ENCODE measurements at places on chromosomes 4 and X. TPM values are rescaled to one million over a fixed set of nuclear protein-coding genes. Genes with fewer than 3 reads are reported as not detected.

DNA sequence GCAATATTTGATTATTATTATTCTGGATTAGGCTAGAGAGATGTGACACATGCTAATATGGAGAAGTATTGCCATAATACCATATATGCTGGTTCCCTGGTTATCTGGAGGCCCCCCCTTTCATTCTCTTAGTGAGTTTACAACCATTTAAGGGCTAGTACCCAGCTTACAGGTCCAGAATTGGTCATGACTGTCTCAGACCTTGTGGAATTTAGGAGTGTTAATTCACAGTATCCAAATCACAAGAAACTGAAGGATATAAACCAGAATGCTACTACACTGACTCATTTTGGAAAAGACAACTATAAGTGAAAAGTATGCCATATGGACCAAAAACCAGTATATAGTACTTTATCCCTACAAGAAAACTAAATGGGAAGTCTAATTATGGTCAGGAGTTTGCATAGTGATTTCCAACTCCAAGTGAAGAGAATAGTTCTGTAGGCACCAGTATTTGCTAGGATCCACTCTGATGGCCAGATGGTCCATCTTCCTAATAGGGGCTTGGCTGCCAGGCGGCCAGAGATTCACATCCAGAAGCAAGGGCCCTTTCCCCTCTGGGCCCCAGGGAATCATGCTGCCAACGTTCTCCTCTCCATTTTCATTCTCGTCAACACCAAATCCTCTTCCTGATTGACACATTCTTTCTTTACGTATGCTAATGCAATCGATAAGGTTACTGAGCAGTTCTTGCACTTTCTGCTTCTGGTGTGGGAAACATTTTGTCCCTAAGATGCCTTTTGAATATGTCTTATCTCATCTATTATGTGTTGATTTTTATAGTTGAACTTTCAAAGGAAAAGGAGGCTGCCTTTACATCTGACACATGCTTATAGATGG lies 123.6 kb downstream of the SHROOM3 start:
- no peaks in the 10 kb centered on the region for H3K27me3 ChIP-seq
- no peaks in the 10 kb centered on the region for H3K36me3 ChIP-seq
- H3K4me3 ChIP-seq: no peak overlapping the region
- H3K4me1 ChIP-seq: peaks cover 40% of the 10 kb centered on the region

GRCh38 chrX:24231641-24232179 lies 82.2 kb downstream of the SUPT20HL2 start:
- H3K4me1 ChIP-seq: peaks cover 30% of the 10 kb centered on the region
- DNase-seq: no peak
- peak overlapping the region; percentile 75 for H3K27ac ChIP-seq
- no peaks in the 10 kb centered on the region for H3K36me3 ChIP-seq
- no peak overlapping the region for H3K4me3 ChIP-seq

GRCh38 chrX:115564243-115564642 lies 3.3 kb downstream of the PLS3 start:
- peak overlapping the region; percentile 99 for H3K27ac ChIP-seq
- H3K36me3 ChIP-seq: peaks cover 29% of the 10 kb centered on the region
- peaks cover 69% of the 10 kb centered on the region for H3K4me1 ChIP-seq
- no peaks in the 10 kb centered on the region for H3K27me3 ChIP-seq
- no peak for DNase-seq

- peaks cover 23% of the 10 kb centered on the region for H3K4me1 ChIP-seq
- peak within 1 kb of the TSS; percentile 94 for H3K27ac ChIP-seq
- H3K4me3 ChIP-seq: peak within 1 kb of the TSS; percentile 83
- DNase-seq: no peak
- H3K36me3 ChIP-seq: peaks cover 19% of the 10 kb centered on the region
- H3K27me3 ChIP-seq: no peaks in the 10 kb centered on the region
Measured at GRCh38 chr4:185396724-185397385, at the start of gene ANKRD37. Gene ANKRD37, plus strand, starts transcription at chr4:185396841. Its CDS starts 83 bp downstream, at chr4:185396924.

DNA sequence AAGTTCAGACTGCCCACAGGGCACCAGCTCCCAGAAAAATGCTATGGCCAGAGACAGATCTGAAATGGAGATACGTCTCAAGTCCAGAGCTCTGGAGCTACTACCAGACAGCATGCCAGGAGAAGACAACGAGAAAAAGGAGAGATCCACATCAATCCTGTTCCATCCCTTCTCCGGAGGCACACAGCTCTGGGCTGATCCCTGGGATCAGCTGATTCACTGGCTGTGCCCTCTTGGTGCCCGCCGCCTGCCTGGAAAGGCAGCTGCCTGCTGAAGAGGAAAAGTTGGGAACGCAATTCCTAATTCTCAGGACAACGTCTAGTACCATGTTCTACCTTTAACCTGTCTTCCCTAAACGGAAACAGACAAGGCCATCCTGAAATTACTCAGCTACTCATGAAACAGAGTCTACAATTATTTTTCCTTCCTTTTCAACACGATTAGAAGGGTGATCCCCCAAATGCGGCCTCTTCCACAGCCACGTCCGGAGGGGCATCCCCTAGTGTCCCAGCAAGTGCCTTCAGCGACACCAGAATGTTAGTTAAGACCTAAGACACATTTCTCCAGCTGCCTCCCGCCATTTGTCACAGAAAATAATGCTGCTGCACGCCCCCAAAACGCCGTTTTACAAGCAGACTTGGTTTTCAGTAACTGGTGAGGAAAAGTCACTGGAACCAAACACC lies 2.4 kb downstream of the ZFYVE28 start:
- H3K27ac ChIP-seq: no peak overlapping the region
- peaks cover 38% of the 10 kb centered on the region for H3K4me1 ChIP-seq

DNA sequence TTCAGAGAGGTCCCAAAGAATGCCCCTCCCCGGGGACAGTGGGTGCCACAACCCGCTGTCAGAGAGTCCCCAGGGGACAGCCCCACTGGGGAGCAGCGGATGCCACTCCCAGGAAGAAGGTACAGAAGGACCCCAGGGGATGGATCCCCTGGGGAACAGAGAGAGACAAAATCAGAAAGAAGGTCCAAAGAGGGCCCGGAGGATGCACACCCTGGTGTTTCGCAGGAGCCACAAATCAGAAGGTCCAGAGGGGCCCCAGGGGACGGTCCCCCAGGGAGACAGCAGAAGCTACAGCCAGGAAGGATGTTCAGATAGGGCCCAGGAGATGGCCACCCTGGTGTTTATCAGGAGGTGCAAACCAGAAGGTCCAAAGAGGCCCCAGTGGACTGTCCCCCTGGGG lies 1.4 kb downstream of the TEX13D start:
- H3K27ac ChIP-seq: no peak overlapping the region
- peaks cover 3% of the 10 kb centered on the region for H3K27me3 ChIP-seq
- DNase-seq: no peak
- no peak overlapping the region for H3K4me3 ChIP-seq

DNA sequence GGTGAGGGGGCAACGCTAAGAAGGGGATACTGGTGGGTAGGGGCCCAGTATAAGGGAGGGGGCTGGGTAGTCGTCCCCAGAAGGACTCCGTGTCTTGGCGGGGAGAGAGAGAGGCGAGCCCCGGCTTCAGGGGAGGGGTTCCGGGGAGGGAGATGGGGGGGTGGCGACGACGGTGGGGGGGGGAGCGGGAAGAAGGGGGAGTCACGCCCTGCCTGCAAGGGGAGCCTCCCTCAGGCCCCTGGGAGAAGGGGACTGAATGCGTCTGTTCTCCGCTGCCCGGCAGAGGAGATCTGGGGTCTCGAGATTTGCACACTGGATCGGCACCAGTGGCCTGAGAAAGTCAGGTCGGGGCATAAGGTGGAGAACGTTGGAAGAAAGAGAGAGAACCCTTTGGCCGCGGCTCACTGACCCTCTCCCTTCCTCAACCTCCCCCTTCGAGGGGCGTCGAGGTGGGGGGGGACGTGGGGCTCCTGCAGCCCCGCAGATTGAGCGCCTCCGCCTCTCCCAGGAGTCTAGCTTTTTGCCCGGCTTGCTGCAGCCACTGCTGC lies 609 bp upstream of the BCORL1 start:
- H3K27me3 ChIP-seq: no peaks in the 10 kb centered on the region
- H3K4me1 ChIP-seq: peaks cover 11% of the 10 kb centered on the region
- H3K4me3 ChIP-seq: no peak overlapping the region
- DNase-seq: no peak

- H3K27ac ChIP-seq: peak overlapping the region; percentile 65
- no peak for DNase-seq
- H3K4me1 ChIP-seq: peaks cover 38% of the 10 kb centered on the region
- H3K36me3 ChIP-seq: peaks cover 9% of the 10 kb centered on the region
Measured at GRCh38 chr4:182068920-182069319, 174.3 kb upstream of the TENM3 start.

DNA sequence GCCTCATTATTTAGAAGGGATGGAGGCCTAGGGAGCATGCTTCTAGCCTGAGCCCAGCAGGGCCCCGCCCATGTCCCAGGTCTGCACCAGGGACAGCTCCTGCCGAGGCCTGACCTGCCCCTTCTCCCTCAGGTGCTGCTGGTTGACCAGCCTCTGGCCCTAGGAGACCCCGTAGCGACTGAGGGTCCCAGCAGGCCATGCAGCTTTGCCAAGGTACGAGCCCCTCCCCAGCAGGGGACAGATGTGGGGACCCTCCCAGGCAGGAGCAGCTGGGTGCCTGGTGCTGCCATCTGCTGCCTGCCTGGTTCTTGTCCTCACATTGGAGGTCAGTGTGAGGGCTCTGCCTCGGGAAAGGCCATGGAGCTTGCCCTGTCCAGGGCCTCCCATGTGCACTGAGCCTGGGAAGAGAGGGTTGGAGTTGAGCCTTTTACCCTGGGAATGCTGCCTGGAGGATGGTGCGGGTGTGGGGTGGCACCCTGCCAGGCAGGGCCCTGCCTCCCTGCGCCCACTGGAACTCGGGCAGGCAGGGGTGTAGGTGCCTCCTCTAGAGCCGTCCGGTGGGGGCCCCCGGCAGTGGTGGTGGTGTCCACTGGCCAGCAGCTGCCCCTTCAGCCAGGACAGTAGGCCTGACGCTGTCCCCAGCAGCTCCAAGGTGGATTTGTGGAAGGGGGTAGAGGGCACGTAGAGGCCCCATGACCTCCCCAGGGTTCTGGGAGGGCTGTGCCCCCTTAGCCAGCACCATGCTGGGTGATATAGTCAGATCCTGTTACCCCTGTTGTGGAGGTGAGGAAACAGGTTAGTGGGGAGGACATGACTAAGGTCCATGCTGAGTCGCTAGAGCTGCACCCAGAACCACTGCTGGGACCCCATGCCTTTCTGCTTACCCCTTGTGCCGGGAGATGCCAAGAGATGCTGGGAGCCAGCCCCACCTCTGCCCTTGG lies 2.2 kb upstream of the MSANTD1 start:
- no peak for DNase-seq
- H3K36me3 ChIP-seq: peaks cover 3% of the 10 kb centered on the region
- H3K27ac ChIP-seq: no peak overlapping the region
- H3K4me1 ChIP-seq: no peaks in the 10 kb centered on the region
- H3K4me3 ChIP-seq: no peak overlapping the region

DNA sequence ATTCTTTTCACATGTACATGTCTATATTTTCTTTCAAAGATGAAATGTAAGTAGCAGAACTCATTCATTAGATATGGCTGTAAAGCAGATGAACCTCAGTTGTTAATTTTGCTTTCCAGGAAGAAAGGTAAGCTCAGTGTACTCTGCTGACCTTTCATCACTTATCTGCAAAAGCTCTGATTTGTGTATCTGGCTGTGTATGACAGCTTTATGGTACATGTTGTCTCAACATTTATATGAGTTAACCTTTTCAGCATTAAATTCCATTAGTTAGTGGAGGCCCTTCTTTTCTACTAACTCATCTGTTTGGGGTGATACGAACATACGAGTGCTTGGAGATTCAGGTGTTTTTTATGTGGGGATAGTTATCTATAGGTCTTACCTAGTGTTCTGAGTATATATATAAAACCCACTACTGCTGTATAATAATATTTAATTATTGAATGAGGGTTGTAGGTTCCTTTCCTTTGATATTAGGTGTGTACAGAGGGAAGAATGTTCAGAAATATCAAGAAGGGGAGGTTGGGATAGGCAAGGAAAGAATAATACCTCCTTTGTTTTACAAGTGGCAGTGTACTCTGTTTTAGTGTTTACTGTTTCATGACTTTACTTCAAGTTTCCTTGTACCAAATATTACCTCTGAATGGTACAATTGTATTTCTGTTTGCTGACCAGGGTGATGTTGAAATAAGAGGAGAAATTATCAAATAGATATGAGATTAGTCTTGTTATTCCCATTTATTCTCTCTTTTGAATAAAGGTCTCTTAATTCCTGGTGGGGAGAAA lies 395.5 kb downstream of the ARHGAP24 start:
- no peaks in the 10 kb centered on the region for H3K27me3 ChIP-seq
- peaks cover 28% of the 10 kb centered on the region for H3K4me1 ChIP-seq
- no peak for DNase-seq

DNA sequence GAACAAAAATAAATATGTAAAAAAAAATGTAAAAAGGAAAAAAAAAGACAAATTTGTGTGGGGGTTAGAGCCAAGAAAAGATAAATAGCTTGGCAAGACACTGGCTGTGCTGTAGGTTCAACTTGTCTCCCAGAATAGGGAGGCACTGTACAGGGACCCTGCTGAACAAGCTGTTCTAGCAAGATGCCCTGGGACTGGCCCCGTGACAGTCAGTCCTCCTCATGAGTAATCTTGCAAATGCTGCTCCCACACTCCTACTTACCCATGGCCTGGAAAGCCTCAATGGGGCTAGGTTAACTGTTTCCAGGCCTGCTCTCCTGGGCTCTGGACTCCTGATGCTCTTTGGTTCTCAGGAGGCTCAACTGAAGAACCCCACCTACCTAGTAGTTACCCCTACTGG lies 106.8 kb downstream of the ATG4A start:
- H3K27ac ChIP-seq: no peak overlapping the region
- no peak for DNase-seq
- H3K4me3 ChIP-seq: no peak overlapping the region
- no peaks in the 10 kb centered on the region for H3K4me1 ChIP-seq
- no peaks in the 10 kb centered on the region for H3K36me3 ChIP-seq

DNA sequence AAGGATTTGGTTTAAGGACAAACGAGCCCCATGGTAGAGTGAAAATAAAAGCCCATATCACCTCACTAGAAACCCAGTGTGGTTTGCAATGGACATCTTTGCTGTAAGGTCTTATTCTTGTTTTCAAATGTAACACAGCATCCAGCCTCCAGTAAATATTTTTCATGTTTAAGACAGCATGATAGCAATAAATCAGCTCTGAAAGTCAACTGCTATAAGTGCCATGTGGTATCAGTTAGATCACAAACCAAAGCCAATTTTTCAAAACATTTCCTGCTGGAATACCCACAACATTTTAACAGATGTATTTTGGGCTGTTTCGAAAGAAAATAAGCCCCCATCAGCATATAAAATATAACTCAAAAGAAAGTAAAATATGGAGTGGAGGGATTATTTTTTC lies 24.0 kb upstream of the SCML1 start:
- no peak for DNase-seq
- H3K27me3 ChIP-seq: peaks cover 3% of the 10 kb centered on the region
- H3K4me3 ChIP-seq: no peak overlapping the region

UGT2B15 gene
- not detected for total RNA-seq

EPHA5 gene
- 149 TPM for total RNA-seq

All from osteocyte (in vitro differentiated cells).